ENCODE measurements at places on chromosomes 5 and 9.

DNA sequence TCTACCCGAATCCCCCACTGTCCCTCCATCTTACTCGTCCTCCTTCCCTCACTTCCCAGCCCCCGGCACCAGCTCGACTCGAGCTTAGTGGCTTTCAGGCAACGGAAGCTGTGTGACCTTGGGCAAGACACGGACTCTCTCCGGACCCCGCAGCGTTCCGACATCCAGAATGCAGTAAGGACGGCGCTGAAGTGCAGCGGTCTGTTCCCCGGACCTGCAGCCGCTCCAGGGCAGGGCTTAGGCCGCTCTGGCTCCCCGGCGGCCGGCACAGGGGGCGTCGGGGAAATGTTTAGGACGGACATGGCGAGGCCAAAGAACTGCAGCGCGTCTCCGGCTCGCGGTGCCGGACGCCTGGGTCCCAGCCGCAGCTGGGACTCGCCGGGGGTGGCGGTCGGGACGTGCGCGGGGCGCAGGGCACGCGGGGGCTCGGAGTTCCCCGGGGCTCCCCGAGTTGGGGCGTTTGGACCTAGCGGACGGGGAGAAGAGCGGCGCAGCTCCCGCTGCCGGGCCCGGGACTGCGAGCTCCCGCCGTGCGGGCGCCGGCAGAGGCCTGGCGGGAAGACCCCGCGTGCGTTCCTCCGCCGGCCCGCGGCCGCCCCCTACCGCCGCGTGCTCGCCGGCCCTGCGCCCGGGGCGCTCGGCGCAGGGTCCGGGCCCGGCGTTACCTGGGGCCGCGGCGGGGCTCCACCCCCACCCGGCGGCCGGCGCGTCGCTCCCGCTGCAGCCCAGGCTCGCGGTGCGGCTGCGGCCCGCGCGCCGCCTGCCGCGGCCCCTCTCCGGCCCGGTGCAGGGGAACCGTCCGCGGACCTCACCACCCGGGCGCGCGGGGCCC, 5.6 kb upstream of the RNF44 start:
- DNase-seq, result no peak

DNA sequence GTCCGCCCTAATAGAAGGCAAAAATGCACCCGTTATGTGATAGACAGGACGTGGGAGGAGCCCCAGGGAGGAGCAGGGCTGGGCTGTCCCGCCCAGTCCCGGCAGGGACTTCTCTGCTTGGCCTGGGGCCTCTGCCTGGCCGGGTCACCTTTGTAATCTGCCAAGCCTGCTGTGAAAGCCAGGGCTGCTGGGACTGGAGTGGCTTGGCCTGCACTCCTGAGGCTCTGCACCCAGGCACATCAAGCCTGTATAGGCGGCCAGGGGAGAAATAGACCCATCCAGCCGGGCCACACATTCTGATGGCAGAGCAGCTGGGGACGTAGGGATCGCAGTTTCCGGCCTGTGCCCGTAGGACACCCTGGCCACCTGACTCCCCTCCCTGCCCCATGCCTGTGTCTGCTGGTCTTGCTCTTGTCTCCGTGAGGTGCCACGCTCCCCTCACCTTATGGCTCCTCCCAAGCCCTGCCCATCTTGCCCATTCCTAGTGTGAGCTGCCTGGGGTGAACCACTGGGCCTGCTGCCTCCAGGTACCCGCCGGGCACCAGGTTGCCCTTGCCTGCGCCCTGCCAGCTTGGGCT, 28.1 kb downstream of the DYNC2I2 start:
- no peak for DNase-seq

- DNase-seq, result no peak
These were observed 28.2 kb upstream of the C5orf63 start for GRCh38 chr5:127101533-127101932.

- DNase-seq, result no peak
These were observed 125.4 kb downstream of the ATPSCKMT start for GRCh38 chr5:10124287-10124686.

DNA sequence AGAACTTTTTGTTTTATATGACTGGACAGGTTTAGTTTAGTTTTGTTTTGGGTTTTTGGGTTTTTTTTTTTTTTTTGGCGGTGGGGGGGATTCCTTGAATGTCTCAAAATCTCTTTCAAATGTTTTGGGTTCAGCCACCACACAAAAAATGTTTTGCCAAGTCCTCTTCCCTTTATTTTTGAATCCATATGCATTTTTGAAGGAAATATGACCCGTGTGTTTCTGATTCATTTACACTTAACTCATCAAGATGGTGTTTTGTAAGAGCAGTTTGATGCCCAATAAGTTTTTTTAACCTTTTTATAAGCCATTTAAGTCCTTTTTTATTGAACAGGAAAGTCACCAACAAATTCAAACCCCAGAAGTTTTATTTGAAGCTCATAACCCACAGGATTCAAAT, 209.8 kb downstream of the CWC27 start:
- DNase-seq, result no peak

- no peak for DNase-seq
These were observed 189.0 kb downstream of the RGS3 start for GRCh38 chr9:113652355-113653152.

- no peak for DNase-seq
These were observed 739 bp downstream of the CARD9 start for GRCh38 chr9:136372561-136373299.

- DNase-seq, result no peak
These were observed 9.8 kb downstream of the TMEM245 start for GRCh38 chr9:109109967-109110328.

DNA sequence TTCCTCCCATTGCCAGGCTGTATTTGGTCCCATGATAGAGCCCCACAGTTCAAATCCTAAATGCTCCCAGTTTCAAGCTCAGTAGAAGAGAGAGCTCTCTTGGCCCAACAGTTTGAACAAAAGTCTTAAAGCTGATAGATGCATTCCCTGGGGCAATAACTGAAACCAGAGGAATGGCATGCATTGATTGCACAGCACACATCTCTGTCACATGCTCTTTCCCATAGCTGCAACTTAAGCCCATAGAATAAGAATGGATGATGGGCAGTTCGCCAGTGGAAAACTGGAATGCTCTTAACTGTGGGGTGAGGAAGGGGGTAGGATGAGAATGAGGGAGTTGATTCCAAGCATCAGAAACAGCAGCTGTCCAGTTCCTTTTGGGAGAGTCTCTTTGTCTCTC, 1942.4 kb upstream of the WWC1 start:
- DNase-seq, result no peak

DNA sequence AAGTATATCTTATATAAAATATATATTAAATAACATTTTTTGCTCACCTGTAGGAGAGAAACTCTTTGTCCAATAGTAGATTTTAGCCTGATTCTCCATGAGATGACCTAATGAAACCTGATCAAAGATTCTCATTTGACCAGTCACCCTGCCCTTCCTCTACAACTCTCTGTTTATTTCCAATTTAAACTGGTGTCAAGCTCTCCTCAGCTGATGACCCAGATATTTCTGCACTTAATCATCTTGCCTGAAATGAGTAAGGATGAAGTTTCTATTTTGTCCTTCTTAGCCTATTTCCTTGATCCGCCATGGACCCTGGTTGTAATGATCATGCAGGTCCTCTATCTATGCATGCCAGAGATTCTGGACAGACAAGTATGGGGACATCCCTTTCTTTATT, 179.3 kb upstream of the FGF10 start:
- no peak for DNase-seq

- no peak for DNase-seq
These were observed 249.0 kb upstream of the WWC1 start for GRCh38 chr5:168042284-168043068.

GRCh38 chr5:56700711-56701110, 114.6 kb upstream of the MAP3K1 start:
- DNase-seq, result no peak
